ENCODE measurements at places on chromosomes 6 and 20.

DNA sequence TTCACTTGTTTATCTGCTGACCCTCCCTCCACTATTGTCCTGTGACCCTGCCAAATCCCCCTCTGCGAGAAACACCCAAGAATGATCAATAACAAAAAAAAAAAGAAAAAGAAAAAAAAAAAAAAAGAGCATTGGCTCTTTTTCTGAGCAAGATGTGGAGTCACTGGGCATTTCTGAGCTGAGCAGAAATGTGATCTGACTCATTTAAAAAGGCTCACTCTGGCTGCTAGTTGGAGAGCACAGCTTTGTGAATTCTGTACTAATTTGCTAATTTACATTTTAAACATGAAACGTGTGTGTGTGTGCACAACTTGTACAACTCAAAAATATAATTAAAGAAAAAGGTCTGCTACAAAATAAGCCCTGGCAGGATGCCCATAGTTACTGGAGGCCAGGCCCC is 20.2 kb downstream of the SCML4 start:
- no peak for DNase-seq

DNA sequence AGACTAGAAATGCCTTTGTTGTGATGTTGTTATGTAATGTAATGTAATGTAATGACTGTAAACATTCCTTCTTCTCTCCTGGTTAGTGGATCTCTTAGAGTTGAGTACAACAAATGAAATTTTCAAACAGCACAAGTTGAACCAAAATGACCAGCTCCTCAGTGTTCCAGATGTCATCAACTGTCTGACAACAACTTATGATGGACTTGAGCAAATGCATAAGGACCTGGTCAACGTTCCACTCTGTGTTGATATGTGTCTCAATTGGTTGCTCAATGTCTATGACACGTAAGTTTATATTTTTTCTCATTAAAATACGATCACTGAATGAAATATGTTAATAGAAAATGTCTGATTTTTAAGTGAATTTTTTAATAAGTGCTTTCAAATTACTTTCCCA is 496.7 kb downstream of the UTRN start:
- DNase-seq = no peak

GRCh38 chr6:75206576-75207342 is 906 bp upstream of the COL12A1 start:
- no peak for DNase-seq

- DNase-seq = no peak
Measured at GRCh38 chr20:17665756-17666155, 16.3 kb downstream of the RRBP1 start.

GRCh38 chr6:12814015-12814414 is 97.4 kb downstream of the PHACTR1 start:
- no peak for DNase-seq

GRCh38 chr6:2807342-2808090 is 34.1 kb downstream of the SERPINB1 start:
- no peak for DNase-seq

DNA sequence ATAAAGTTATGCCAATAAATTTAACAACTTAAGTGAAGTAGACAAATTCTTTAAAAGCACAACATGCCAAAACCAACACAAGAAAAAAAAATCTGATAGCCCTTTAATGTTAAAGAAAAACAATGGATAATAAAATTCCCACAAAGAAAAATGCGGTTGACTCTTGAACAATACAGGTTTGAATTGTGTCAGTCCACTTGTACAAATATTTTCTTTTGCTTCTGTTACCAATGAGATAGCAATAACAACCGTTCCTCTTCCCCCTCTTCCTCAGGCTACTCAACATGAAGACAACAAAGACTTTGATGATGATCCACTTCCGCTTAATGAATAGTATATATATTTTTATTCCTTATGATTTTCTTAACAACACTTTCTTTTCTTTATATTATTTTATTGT is 283.9 kb upstream of the MAN1A1 start:
- no peak for DNase-seq

- DNase-seq = no peak
Measured at GRCh38 chr20:46690219-46691106, 1.2 kb upstream of the TP53RK start.

DNA sequence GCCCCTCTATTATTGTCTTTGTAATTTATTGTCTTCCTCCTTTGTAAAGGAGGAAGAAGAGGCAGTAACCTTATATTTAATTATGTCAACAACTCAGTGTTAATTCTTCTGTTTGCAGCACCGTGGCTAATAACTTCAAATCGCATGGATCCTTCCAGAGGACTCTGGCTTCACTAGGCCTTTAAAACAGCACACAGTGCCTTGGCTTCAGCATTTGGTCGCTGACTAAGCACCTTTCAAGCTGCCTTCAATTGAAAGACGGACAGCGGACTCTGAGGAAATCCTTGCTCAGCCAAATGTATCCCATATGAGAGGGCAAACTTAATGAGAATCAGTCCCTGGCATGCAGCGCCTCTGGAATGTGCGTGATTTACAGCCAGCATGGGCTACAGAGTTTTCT is 64.2 kb downstream of the SGK1 start:
- peak; percentile 70 for DNase-seq

- DNase-seq = no peak
Measured at GRCh38 chr6:137870744-137871247, 3.7 kb downstream of the TNFAIP3 start.

- DNase-seq = no peak
Measured at GRCh38 chr20:10910535-10911178, 236.9 kb upstream of the JAG1 start.

GRCh38 chr20:18256440-18257090 is 31.8 kb upstream of the ZNF133 start:
- no peak for DNase-seq

Data from cerebellar cortex (tissue), 1 donor.